ENCODE measurements at places on chromosomes 7 and 10.

- no peak for DNase-seq
These were observed 20.3 kb upstream of the HGF start for GRCh38 chr7:81790120-81790500.

GRCh38 chr7:39504963-39505362, 61.2 kb upstream of the YAE1 start:
- DNase-seq: peak; percentile 47

- DNase-seq: no peak
These were observed 6.1 kb downstream of the RAMP3 start for GRCh38 chr7:45163692-45164052.

GRCh38 chr7:50664937-50665336, 99.7 kb upstream of the DDC start:
- DNase-seq: no peak

GRCh38 chr10:82084496-82084895, 209.5 kb downstream of the NRG3 start:
- DNase-seq: no peak

DNA sequence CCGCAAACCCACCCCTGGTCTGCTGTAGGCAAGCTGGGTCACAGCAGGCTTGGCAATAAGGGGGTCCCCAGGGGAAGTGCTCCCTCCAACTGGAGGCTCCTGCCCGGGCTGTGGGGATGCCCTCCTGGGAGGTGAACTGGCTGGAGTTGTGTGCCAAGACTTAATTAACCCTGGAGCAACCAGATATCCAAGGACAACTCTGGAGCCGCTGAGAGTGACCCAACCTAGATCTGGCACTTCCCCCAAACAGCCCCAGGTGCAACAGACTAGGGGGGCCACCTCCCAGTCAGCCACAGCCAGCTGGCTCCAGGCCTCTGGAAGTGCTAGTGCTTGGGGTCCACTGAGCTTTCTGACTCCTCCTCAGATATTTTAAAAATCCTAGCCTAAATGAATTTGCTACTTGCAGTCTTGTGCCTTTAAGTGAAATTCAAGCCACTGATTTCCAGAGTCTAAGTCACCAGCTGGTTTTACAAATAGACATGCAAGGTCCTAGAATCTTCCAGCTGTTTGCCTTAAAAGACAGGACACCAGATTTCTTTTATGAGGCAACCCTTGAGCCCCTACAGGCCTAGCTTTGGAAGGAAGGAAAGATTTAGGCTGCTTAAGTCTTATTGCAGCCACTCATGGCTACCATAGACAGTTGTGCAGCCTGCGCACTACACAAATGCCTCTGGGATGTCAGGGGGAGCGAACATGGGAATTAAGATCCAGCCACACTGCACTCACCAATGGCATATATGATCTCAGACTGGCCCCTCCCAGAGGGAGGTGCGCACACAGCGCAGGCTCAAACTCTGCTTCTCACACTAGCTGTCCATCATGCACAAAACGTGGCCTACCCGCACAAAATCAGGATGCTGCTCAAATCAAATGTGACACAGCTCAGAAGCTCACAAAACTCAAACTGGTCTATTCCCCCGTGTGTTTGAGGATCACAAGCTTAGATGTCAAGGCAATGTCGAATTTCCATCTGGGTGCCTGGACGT, 42.6 kb upstream of the MYL10 start:
- DNase-seq: no peak

DNA sequence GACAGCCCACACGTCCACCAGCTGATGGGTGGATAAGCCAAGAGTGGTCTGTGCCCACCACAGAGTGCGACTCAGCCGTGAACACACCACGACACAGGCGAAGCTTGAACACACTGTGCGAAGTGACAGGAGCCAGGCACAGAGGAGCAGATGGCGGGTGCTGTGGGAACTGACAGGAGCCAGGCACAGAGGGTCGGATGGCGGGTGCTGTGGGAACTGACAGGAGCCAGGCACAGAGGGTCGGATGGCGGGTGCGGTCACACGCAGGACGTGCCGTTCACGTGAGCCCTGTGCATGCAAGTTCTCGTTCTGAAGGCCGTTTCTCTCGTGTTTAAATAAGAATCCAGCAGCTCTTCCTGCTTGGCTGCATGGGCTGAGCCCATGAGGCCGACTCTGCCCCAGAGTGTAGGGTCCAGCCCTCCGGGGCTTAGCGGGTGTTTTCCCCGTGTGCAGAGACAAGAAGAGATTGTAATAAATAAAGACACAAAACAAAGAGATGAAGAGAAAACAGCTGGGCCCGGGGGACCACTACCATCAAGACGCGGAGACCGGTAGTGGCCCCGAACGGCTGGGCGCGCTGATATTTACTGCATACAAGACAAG, 5.9 kb upstream of the ADAP1 start:
- DNase-seq: no peak

DNA sequence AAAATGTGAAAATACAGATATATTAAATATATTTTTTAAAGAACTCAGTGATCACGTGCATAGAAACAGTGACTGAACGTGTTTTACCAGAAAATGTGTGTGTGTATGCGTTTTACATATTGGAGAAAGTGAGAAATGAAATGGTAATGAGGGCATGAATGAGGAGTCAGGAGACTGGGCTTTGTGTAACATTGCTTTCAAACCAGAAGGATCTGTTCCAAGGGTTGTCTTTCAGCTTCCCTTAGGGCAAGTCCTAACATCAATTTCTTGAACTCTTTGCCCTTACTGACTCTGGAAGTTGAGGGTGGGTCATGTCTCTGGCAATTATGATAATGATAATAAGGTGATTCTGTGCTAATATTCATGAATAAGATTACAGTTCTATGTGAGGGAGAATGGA, 557.3 kb downstream of the PHTF2 start:
- no peak for DNase-seq

DNA sequence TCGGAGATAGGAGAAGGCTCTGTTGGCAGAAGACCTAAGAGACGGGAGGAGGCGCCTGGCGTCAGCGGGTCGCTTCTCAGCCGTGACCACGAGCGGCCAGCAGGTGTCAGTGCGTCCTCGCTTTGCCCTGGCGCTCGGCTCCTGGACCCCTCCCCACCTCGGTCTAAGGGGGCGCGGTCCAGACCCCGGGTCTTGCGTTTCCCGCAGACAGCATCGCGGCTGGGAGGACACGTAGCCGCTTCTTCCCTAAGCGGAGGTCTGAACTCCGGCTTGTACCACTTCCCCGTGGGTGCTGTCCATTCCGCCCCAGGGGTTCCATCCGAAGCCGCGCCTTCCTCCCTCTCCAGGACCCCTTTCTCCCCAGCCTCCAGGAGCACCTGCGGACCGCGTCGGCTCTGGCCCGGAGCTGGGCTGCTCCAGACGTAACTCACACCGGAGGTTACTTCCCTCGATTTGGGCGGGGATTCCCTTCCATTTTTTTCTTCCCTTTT, 593 bp upstream of the ADRA2A start:
- peak; percentile 72 for DNase-seq

GRCh38 chr7:158613481-158613880, 25.9 kb upstream of the PTPRN2 start:
- DNase-seq: no peak

DNA sequence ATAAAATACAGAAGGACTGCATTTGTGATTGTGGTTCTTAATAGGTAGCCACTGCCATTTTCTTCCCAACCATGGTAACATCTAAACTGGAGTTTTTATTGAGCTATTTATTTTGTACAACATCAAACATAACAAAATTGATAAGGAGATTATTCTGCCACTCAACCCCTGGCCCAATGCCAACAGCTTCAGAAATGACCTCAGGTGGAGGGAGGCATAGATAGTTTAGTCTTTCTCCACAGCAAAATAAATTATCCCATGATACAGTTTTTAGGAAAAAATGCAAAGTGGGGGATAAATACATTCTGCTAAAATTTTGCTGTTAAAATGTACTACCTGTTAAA, 57.6 kb downstream of the LRRTM3 start:
- DNase-seq: no peak

DNA sequence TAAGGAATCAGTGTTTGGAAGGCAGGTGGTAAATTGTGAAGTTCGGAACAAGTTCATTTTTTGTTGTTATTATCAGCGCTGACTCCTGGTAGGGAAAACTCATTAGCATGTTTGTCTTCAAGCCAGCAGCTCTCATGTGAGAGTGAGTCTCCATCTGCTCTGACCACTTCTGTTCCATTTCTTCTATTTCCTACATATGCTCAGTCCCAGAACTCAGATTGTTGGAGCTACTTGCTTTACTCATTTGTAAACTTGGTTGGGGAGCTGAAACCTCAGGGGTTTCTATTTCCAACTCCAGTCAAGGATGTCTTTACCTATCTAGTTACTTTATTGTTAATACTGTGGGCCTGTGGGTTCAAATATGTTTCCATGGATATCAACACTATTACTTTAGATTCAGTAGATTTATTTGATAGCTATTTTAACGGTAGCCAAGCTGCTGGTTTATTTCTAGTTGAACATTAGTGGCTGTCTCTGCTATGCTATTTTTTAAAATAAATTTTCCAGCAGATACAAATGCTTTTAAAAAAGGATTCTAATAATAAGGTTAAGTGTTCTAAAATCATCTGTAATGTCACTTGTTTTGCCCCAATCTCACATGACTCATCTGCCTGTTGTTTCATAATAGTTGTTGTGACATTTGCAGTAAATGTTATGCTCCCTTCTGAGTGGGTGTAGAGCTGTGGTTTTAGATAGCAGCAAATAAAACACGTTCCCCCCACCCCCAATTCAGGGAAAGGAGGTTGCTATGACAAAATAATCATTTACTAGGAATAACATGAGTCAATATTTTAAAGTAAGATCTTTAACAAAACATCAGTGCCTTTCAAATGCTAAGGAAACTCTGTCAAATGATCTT, 143.3 kb downstream of the HDAC9 start:
- no peak for DNase-seq

DNA sequence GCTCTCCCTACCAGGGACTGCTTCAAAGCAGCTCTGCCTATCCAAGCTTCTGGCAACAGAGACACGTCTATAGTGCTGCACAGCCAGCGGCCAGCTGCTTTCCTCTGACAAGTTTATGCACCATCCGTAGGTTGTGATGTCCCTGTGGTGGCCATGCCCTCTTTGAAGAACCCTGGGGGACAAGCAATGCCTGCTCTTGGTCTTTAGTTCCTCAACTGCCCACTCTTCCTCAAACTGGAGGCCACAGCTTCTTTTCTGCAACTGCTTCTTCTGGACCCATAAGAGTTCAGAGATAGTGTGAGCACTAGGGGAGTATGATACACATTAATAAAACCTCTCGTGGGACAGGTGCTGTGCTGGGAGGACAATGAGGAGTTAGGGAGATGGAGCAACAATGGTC, 164.9 kb downstream of the ELMO1 start:
- no peak for DNase-seq

GRCh38 chr7:111301891-111302290, 211.0 kb downstream of the LRRN3 start:
- no peak for DNase-seq

DNA sequence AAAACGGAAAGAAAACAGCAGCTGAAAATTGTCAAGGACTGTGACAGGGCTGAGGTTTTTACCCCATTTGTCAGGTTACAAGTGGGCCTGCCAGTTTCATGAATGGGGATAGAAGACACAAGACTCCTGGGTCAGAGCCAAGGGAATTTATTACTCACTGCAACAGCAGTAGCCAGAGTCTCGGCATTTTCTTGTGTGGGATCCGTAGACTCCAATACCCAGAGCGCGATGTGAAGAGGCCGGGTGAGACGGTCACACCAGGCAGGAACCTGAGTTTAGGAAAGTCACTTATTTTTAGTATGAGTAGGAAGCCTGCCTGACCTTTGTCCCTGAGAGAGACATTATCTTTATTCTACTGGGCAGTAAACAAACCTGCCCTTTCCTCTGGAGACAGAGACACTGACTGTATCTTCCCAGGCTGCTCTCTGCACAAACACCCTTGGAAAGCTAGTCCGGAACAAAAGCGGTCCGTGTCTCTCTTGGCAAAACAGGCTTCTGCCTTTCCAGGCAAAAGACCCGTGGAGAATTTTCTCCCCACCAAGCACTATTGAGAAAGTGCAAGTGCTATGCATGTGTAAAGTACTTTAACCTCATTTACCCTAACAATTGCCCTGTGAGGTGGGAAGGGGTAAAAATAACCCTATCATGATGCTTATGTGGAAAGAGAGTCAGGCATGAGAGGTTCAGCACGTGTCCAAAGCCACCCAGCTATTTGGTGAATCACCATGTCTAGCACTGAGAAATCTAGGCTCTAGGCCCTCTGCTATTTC, 58.4 kb downstream of the JCAD start:
- DNase-seq: no peak

DNA sequence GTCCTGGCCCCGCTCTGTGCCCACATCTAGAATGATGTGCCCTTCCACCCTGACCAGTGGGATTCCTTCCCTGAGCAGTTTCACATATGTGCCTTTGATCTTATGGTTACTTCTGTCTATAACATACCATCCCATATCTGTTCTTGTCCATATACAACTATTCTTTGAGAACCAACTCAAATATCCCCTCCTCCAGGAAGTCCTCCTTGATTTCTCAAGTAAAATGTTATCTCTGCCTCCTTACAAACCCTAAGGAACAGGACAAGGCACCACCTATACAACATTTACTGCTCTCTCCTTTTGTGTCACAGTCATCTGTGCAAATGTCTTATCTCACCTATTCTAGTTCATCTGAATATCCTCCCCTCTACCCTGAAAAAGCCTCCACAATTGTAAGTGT, 28.2 kb downstream of the HABP2 start:
- DNase-seq: no peak

- no peak for DNase-seq
These were observed 373.5 kb upstream of the CELF2 start for GRCh38 chr10:10644008-10644646.

GRCh38 chr7:124323597-124323996, 290.7 kb upstream of the TMEM229A start:
- DNase-seq: no peak

DNA sequence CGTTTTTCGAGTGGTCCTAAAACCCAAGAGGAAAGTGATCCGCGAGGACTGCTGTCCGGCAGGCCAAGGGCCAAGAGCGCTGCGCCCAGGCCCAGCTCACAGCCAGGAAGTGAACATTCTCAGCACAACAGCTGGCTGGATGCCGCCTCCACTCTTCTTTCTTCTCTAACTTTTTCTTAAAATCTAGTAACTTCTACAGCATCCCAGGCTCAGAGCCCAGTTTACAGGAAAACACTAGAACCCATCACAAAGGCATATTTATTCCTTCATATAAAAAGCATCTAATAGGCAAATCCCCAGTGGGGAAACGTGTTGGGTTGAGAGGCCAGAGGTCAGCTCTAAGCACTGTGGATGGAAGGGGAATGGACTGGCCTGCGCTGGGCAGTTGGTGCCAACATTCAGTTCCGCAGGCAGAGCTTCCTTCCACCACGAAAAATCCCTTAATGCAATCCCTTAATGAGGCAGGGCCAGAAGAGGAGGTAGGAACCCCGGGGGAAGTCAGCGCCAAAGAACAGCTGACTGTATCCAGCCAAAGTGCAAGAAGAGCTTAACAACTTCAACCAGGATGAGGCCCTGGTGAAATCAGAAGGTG, 74.8 kb downstream of the ZRANB1 start:
- no peak for DNase-seq

GRCh38 chr7:40579401-40579800, 444.6 kb downstream of the SUGCT start:
- no peak for DNase-seq
